H1 (cell line): ENCODE measurements at places on chromosomes 2 and 18. TPM values are rescaled to one million over a fixed set of nuclear protein-coding genes. Genes with fewer than 3 reads are reported as not detected.

DNA sequence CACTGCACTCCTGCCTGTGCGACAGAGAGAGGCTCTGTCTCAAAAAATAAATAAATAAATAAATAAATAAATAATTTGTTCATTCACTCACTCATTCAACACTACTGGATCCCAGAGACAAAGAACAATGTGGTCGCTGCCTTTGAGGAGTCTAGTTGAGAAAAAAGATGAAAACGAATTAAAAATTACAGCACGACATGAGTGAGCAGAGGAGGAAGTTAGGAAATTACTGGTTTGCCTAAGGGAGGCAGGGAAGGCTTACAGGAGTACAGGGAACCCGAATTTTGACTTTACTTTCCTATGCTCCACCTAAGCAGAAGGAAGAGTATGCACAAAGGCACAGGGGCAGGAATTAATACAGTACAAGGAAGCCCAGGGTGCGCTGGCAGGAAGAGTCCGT is 4.2 kb upstream of the KCMF1 start:
- no peak for DNase-seq
- H3K36me3 ChIP-seq, result peaks cover 8% of the 10 kb centered on the region; the same call in 1 of the 2 replicates
- no peak overlapping the region for H3K27ac ChIP-seq
- no peak overlapping the region for H3K4me3 ChIP-seq

- no peaks in the 10 kb centered on the region for H3K36me3 ChIP-seq
- H3K4me1 ChIP-seq, result no peaks in the 10 kb centered on the region
- DNase-seq, result no peak
- no peak overlapping the region for H3K27ac ChIP-seq
- no peaks in the 10 kb centered on the region for H3K27me3 ChIP-seq
- H3K4me3 ChIP-seq, result no peak overlapping the region
Measured at GRCh38 chr2:7724336-7724735, 807.1 kb downstream of the RNF144A start.

- H3K4me1 ChIP-seq, result no peaks in the 10 kb centered on the region
- H3K4me3 ChIP-seq, result no peak overlapping the region
- no peaks in the 10 kb centered on the region for H3K27me3 ChIP-seq
- H3K27ac ChIP-seq, result no peak overlapping the region
- DNase-seq, result peak; percentile 21
Measured at GRCh38 chr2:141911485-141912066, 219.2 kb downstream of the LRP1B start.

GRCh38 chr2:127193967-127194280 is 26.2 kb downstream of the CYP27C1 start:
- H3K4me3 ChIP-seq, result no peak overlapping the region
- no peaks in the 10 kb centered on the region for H3K36me3 ChIP-seq
- H3K4me1 ChIP-seq, result no peaks in the 10 kb centered on the region
- no peaks in the 10 kb centered on the region for H3K27me3 ChIP-seq

- H3K4me3 ChIP-seq, result no peak overlapping the region
- H3K27me3 ChIP-seq, result no peaks in the 10 kb centered on the region
- no peak for DNase-seq
- H3K4me1 ChIP-seq, result no peaks in the 10 kb centered on the region
Measured at GRCh38 chr2:198385856-198386255, 581.5 kb downstream of the PLCL1 start.

- no peaks in the 10 kb centered on the region for H3K27me3 ChIP-seq
- no peak overlapping the region for H3K4me3 ChIP-seq
- no peak overlapping the region for H3K27ac ChIP-seq
- DNase-seq, result no peak
- H3K36me3 ChIP-seq, result no peaks in the 10 kb centered on the region
Measured at GRCh38 chr2:22110244-22110651, 986.5 kb downstream of the TDRD15 start.

GRCh38 chr2:3212984-3213383 is 164.6 kb downstream of the EIPR1 start:
- H3K27ac ChIP-seq, result no peak overlapping the region
- no peaks in the 10 kb centered on the region for H3K27me3 ChIP-seq
- no peak for DNase-seq
- H3K4me3 ChIP-seq, result no peak overlapping the region
- H3K36me3 ChIP-seq, result no peaks in the 10 kb centered on the region

MALL gene
- 3.6 and 3.9 TPM in 2 replicates for total RNA-seq

PGAP1 gene
- 24.1 and 24.7 TPM in 2 replicates for total RNA-seq

GLI2 gene
- total RNA-seq, result 46.9 and 49.8 TPM in 2 replicates

SERPINB11 gene
- not detected in 2 replicates for total RNA-seq

POTEI gene
- total RNA-seq, result 0.19 and 0.20 TPM in 2 replicates

DSG4 gene
- total RNA-seq, result not detected in 2 replicates
